Suprapubic skin (tissue), 4 donors: ENCODE measurements at places on chromosomes 6 and 20. TPM values are rescaled to one million over a fixed set of nuclear protein-coding genes. Genes with fewer than 3 reads are reported as not detected.

TSHZ2 gene
- total RNA-seq, result 15.8 TPM

GRCh38 chr20:21493049-21493448, 20.8 kb downstream of the NKX2-2 start:
- DNase-seq, result no peak
- H3K4me1 ChIP-seq, result no peaks in the 10 kb centered on the region
- no peak overlapping the region for H3K4me3 ChIP-seq
- no peaks in the 10 kb centered on the region for H3K36me3 ChIP-seq

- H3K27ac ChIP-seq, result no peak overlapping the region
- no peak for DNase-seq
- H3K27me3 ChIP-seq, result no peaks in the 10 kb centered on the region
- H3K36me3 ChIP-seq, result no peaks in the 10 kb centered on the region
- no peaks in the 10 kb centered on the region for H3K4me1 ChIP-seq
- no peak overlapping the region for H3K4me3 ChIP-seq
Measured at GRCh38 chr20:14193443-14193842, 144.0 kb downstream of the FLRT3 start.

DNA sequence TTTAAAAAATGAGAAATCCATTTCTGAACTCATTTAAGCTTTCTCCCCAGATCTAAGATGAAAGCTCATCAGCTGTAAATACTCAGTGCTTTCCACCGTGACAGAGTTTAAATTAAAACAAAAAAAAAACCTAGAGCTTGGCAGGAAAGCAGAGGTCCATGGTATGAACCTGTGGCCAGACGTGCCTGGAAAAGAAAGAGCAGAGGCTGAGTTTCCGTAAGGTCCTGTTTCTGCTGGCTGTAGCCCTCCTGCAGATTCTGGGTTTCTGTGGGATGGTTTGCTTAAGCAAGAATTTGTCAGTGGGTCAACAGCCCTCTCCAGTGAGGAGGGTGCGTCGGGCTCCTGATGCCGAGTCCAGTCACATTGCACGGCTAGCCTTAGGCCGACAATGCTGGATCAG, 383.2 kb downstream of the SAMD5 start:
- no peaks in the 10 kb centered on the region for H3K4me1 ChIP-seq
- H3K27ac ChIP-seq, result no peak overlapping the region
- H3K36me3 ChIP-seq, result no peaks in the 10 kb centered on the region
- H3K27me3 ChIP-seq, result no peaks in the 10 kb centered on the region
- DNase-seq, result no peak
- H3K4me3 ChIP-seq, result no peak overlapping the region

DNA sequence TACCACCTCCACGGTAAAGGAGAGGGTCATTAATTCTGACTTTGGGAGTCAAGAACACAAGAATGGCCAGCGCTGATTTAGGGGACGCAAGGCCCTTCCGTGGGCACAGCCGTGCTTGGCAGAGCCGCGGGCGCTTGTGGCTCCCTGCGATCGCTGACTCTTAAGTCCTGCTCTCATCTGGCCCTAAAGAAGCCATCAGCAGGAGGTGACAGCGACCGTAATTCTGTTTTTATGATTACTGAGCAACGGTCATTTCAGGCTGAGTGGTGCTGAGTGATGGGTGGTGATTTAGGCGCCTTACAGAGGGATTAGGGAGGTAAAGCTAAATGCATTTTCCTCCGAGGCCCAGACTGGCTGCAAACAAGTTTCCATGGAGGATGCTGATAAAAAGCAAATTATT, 364.6 kb upstream of the SULF2 start:
- peaks cover 17% of the 10 kb centered on the region for H3K27me3 ChIP-seq
- no peak for DNase-seq
- H3K4me1 ChIP-seq, result no peaks in the 10 kb centered on the region
- H3K36me3 ChIP-seq, result no peaks in the 10 kb centered on the region
- no peak overlapping the region for H3K27ac ChIP-seq
- H3K4me3 ChIP-seq, result no peak overlapping the region
